ENCODE measurements at places on chromosomes 2 and 18.

DNA sequence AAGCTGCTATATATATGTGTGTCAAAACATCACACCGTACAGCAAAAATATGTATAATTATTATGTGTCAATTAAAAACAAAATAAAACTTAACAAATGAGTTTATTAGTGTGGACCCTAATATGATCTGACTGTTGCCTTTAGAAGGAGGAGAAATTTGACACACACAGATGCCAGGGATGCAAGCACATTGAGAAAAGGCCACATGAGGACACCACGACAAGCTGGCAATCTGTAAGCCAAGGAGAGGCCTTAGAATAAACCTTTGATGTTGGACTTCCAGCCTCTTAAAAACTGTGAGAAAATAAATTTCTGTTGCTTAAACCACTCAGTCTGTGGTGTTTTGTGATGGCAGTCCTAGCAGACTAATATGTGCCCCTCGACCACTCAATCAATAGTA lies 214.7 kb downstream of the KCNS3 start:
- DNase-seq: no peak

DNA sequence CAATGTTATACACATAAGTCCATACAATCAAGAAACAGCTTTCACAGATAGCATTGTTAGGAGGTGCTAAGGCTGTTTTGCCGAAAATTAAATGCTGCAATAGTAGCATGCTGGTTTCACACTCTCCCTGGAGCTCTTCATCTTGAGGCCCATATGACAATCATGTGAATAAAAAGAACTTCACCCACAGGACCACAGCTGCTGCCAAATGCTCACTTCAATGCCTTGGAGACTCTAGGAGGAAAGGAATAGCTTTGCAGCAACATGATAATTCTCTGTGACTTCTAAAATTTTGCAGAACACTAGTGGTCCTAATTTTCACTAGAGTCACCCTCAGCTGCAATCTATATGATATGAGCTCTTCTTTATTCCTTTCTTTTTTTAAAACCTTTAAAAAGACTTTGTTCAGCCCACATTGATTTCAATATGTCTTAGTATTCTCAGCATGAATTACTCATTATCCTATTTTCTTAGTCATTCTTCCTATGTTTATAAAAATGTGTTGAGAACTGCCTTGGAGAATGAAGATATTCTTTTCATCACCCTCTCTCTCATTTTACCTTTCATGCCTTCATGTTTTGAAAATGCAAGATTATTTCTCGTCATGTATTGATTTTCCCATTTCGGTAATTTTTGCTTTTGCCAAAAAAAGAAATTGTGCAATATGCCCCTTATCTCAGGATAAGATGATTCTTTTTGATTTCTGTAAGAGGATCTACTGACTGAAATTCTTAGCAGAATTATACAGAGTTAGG lies 108.2 kb downstream of the PDE1A start:
- DNase-seq: no peak

GRCh38 chr2:41958775-41959174 lies 89.0 kb upstream of the PKDCC start:
- DNase-seq: no peak

GRCh38 chr2:30365201-30365600 lies 81.8 kb upstream of the LCLAT1 start:
- no peak for DNase-seq

DNA sequence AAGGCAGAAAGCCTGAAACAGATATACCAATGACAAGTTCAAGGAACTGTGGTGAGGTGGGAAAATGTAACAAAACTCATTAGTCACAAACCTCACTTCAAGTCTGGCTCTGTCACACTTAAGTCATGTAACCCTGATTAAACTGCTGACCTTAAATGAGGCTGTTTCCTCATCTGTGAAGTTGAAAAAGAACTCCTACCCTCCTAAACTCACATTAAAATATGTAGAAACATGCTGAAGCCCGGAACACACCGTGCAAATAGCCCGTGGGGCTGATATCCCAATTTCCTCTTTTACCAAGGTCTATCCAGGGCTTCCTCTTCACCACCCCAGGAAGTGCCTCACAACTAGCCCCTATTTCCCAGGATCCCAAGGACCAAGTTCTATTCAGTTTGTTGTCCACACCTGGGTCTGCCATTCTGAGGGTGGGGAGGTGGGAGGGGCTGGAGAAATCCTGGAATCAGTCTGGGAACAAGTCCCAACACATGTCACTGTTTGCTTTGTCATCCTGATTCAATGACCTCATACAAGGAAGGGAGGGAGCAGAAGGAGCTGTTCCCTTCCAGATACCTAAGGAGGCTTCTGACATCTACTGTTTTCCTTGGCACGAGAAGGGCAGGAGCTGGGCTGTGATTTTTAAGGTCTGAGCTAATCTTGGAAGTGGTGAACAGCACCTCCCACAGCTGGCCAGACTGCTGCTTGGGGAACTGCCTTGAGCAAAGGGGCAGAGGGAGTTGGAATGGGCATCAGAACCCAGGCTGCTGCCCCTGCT lies 42.3 kb downstream of the SLC4A1AP start:
- DNase-seq: no peak

GRCh38 chr2:145015561-145015960 lies 495.6 kb upstream of the ZEB2 start:
- no peak for DNase-seq
